Right renal cortex interstitium (tissue), 3 donors: ENCODE measurements at places on chromosomes 2 and 18. TPM values are rescaled to one million over a fixed set of nuclear protein-coding genes. Genes with fewer than 3 reads are reported as not detected.

The CYP26B1 gene
- 12.6 TPM for polyA plus RNA-seq

The REG3A gene
- polyA plus RNA-seq = not detected

The SEMA4C gene
- 31.3 TPM for polyA plus RNA-seq

The FRZB gene
- polyA plus RNA-seq = 14.5 TPM

The PCARE gene
- polyA plus RNA-seq = 0.35 TPM
